ENCODE measurements at places on chromosomes 3 and 15.

GRCh38 chr3:62592408-62592807 lies 219.1 kb upstream of the FEZF2 start:
- no peak for DNase-seq

DNA sequence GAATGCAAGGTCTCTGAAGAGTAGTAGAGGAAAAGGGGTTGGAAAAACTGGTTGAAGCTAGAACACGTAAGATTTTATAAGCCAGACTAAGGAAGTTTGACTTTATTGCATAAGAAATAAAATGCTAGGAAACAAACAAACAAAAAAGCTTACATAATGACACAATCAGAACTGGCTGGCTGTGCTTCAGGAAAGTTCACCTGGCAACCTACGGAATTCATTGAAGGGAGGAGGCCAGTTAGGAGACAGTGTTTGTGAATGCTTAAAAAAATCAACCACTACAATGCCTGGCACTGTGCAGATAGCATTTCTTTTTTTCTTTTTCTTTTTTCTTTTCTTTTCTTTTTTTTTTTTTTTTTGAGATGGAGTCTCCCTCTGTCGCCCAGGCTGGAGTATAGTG lies 1.9 kb upstream of the ICE2 start:
- no peak for DNase-seq

DNA sequence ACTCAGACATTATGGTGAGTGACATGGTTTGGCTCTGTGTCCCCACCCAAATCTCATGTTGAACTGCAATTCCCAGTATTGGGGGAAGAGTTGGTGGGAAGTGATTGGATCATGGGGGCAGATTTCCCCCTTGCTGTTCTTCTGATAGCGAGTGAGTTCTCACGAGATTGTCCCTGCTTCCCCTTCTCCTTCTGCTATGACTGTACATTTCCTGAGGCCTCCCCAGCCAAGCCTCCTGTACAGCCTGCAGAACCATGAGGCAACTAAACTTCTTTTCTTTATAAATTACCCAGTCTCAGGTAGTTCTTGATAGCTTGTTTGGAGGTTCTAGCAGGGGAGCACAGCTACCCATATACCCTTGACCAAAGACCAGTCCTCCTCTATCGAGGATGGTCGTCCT lies 45.9 kb downstream of the ADAM10 start:
- DNase-seq: no peak

DNA sequence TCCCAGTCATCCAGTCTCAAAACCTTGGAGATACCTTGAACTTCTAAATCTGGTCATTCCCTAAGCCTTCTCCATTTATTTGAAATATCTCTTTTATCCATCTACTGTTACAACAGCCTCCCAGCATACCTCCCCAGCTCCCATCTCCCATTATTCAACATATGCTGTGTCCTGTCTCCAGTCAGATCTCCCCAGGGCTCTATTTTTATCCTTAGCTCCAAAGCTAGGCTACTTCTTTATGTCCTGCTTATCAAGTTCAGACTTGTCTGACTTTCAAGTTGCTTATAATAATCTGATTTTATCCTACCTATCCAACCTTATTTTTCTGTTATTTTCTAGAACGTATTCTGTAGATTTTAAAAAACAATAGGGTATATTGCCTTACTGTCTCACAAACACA lies 44.2 kb downstream of the IQGAP1 start:
- DNase-seq: no peak

DNA sequence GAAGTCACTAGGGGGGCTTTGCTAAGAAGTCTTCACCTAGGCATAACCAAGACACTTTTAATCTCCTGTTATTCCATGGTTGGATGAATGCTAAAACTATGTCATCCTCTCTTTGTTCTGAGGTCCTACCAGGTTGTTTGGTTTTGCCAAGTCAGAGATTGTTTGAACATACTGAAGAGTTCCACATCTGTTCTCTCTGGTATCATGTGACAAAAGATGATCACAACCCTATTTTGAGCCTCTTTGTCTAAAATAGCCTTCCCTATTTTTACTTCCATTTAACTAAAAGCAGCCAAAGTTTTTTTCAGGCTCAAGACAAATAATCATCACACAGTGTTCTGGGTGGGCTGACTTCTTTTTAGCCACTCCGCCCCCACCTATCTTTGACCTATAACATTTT lies 218.4 kb upstream of the LMCD1 start:
- no peak for DNase-seq

DNA sequence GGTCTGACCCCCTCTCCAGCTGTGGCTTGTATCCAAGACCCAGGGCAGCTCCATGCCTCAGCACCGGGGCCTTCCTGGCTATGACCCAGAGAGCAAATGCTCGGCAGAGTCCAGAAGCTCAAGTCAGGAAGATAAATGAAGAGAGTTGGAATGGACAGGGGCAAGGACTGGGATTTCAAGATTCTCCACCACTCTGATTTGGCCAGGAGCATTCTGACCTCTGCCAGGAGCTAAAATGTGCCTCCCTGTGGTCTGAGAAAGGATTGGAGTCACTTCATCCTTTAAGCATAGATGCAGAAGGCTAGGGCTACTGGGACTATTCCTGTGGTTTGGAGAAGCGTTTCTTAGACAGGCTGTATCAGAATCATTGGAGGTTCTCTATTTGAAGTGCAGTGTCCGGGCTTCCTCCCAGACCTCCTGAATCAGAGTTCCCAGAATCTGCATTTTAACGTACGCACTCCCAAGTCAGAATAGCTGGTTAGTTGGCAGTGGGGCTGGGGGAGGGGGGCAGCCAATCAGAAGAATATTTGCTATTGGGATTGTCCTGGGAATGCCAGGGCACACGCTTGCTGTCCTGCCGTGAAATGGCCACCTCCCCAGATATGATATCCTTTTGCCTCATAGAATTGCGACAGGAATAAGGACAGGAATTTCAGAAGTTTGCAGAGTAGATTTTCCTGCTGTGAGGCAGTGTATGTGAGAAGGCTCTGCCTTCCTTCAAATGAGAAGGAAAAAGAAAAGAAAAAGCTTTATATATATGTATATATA lies 57.4 kb downstream of the HRH1 start:
- no peak for DNase-seq

- peak; percentile 59 for DNase-seq
Measured at GRCh38 chr3:81920816-81921215, 159.4 kb upstream of the GBE1 start.

DNA sequence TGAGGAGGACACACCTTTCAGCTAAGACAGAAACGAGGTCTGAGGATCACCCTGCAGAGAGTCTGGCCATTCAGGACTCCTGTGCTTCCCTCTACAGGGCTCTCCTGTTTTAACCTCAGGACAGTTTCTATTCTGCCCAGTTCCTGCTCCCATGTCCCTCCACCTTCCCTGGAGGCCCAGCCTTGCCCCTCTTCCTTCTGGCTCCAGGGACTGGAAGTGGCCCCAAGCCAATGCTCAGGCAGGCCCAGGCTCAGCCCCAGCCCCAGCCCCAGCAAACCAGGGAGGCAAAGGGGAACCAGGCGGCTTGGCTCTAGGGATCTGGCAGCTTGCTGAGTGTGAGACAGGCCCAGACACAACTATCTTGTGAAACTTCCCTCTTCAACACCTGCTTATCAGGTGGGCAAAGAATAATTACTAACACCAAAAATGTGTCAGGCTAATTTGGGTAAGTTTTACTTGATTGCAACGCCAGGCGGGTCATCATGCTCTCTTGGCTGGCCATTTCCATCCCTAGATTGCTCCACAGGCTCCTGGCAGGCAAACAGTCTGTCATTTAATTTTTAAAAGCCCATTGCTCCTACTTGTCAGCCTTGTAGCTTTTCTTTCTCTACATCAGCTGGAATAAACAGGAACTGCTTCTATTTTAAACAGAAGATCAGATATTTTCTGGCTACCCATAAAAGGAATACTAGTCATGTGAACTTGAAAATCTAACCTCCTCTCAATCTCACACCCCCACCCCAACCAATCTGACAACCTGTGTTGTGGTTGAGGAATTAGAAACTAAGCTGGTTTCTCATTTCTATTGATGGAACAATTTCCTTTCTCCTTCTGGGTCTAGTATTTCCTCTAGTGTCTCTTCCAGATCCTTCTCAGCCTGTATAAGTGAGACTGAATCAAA lies 33.5 kb downstream of the UPK1B start:
- peak; percentile 53 for DNase-seq

DNA sequence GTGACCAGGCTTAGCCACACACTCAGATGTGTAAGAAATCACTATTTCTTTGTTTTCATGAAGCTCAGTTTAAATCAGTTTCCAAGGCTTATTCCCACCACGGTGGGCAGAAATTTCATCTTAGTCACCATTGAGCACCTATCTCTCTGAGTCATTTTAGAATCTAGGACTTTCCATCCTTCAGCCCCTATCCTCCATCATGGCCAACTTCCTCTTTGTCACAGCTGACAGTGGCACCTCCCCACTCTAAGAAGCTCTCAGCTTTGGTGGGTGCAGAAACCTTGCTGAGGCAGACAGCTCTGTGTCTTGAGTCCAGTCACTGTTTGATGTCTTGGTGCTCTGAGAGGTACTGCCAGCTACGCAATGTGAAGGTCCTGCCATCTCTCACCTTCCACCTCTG lies 32.9 kb downstream of the SNTN start:
- DNase-seq: no peak

DNA sequence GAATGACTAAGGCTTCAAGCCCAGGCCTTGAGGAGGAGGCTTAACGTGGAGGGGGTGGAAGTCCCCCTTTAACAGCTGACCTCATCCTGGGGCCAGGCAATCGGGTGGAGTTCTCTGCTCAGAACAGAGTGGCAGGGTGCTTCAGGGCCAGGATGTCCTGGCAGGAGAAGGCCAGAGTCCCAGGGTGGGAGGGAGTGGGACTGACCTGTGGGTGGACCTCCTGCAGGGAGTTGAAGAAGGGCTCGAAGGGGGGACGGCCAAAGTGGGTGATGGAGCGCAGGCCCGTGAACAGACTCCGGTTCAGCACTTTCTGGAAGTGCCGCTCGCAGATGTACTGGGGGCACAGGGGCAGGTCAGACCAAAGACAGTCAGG lies 19.6 kb downstream of the DUOX2 start:
- DNase-seq: no peak

DNA sequence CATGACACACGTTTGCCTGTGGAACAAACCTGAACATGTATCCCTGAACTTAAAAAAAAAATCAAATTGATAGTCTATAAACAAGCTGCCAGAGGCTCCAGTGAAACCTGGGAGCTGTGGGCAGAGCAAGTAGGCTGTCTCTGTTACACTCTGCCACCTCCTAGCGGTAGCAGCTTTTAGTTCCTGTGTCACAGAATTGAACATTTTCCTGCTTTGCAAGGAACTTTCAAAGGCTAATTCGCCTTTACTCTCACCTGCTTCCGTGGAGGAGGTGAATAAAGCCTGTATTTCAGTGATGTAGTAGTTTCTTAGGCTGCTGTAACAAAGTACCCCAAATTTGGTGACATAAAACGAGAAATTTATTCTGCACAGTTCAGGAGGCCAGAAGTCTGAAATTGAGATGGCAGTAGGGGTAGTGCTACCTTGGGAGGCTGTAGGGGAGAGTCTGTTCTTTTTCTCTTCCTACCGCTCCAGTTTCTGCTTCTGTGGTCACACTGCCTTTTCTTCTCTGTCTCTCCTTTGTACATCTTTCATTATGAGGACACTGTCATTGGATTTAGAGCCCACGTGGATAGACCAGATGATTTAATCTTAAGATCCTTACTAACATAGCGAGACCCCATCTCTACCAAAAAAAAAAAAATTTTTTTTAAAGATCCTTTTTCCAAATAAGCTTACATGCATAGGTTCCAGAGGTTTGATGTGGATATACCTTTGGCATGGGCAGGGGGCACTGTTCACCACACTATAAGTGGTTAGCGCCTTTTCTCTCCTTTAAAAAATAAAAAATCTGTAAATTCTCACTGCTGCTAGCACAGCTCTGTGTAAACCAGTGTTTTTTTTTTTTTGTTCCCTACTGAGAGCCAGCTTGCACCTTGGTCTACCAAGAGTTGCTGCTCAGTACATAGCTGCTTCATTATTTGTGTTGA lies 25.3 kb downstream of the FBXO22 start:
- DNase-seq: no peak

DNA sequence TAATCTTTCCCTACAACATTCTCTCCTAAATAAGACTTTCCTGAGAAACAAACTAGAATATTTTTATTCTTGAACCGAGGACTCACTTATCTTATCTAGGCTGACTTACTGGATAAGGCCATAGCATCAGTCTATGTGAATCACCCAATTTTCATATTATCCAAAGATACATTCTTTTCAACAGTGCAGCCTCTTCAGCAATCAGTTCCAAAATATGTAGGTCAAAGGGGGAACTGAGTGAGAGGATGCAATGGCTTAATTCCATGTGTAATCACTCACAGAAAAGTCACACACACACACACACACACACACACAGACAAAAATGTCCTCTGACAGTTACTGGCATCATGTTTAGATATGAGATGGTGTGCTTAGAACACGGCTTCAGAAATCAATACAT lies 31.5 kb upstream of the MECOM start:
- DNase-seq: no peak

DNA sequence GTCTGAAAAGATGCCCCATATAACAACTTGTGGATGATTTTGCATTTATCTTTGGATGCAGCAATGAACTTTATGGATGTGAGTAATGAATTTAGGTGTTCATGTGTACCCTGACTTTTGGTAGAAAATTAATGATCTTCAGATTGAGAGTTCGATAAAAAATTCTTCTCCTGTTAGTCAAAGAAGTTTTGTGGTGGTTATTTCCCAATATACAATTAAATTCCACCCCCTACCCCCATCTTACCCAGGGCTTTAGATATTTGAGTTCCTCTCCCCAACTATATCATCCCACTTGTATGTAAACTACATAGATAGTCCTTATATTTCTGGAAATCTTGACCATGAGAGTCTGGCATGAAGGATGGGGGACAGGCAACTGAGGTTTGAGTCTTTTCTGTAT lies 126.1 kb upstream of the ALDH1A3 start:
- DNase-seq: no peak

DNA sequence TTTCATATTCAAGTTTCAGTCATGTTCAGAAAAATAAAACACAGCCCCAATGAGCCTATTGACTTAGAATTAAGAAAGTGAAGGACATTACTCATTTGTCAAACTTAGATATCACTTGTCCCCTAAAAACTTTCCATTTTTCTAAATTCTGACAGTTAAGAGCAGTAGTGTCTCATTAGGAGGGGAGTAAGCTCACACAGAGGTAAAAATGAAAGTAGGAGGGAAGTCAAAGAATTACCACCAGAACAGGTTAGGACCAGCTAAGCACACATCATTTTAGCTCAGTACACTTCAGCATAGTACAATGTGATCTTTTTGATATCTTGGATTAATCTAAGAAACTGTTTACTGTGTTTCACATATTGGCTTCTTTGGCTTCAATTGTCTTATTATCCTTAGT lies 64.3 kb downstream of the OSTN start:
- DNase-seq: no peak

- no peak for DNase-seq
Measured at GRCh38 chr15:81930582-81931369, 115.0 kb downstream of the MEX3B start.

DNA sequence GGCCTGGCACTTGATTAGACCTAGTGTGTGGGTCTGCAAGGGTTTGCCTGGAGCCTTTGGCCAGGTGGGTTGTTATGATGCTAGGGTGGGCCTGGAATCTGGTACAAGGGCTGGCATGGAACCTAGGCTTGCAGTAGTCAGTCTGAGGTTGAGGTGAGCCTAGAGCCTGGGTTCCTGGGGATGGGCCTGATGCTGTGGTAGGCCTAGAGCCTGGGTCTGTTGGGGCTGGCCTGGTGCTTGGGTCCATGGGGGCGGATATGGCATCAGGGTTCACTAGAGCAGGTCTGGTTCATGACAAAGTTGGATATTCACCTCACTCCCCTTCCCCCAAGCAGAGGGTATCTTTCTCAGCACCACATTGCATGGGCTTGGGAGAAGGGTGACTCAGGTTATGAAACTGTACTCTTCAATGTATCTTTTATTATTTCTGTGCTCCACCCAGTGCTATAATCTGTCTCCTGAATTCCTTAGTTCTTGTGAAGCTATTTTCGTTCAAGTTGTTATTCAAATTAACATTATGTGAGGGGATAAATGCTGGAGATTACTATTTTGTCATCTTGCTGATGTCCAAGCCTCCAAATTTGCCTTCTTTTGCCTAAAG lies 274.4 kb downstream of the NFKBIZ start:
- DNase-seq: no peak
